Upper lobe of left lung (tissue), 6 donors: ENCODE measurements at places on chromosomes 6 and 20. TPM values are rescaled to one million over a fixed set of nuclear protein-coding genes. Genes with fewer than 3 reads are reported as not detected.

GRCh38 chr6:15781890-15782289 is 119.1 kb upstream of the DTNBP1 start:
- no peak for DNase-seq
- no peak overlapping the region for H3K27ac ChIP-seq
- H3K4me1 ChIP-seq = no peaks in the 10 kb centered on the region
- no peaks in the 10 kb centered on the region for H3K27me3 ChIP-seq

DNA sequence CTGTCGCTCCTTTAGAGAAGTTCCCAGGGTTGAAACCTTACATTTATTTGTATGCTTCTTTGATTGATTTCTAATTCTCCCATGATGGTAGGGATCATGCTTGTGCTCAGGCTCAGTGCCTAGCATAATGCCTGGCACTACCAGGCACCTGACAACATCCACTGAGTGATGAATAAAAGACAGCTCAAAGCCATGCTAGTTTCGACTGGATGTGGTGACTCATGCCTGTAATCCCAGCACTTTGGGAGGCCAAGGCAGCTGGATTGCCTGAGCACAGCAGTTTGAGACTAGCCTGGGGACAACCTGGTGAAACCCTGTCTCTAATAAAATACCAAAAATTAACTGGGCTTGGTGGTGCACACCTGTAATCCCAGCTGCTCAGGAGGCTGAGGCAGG is 11.6 kb upstream of the CD164 start:
- DNase-seq = no peak
- H3K4me1 ChIP-seq = no peaks in the 10 kb centered on the region
- no peak overlapping the region for H3K27ac ChIP-seq
- no peaks in the 10 kb centered on the region for H3K36me3 ChIP-seq
- no peaks in the 10 kb centered on the region for H3K27me3 ChIP-seq

DNA sequence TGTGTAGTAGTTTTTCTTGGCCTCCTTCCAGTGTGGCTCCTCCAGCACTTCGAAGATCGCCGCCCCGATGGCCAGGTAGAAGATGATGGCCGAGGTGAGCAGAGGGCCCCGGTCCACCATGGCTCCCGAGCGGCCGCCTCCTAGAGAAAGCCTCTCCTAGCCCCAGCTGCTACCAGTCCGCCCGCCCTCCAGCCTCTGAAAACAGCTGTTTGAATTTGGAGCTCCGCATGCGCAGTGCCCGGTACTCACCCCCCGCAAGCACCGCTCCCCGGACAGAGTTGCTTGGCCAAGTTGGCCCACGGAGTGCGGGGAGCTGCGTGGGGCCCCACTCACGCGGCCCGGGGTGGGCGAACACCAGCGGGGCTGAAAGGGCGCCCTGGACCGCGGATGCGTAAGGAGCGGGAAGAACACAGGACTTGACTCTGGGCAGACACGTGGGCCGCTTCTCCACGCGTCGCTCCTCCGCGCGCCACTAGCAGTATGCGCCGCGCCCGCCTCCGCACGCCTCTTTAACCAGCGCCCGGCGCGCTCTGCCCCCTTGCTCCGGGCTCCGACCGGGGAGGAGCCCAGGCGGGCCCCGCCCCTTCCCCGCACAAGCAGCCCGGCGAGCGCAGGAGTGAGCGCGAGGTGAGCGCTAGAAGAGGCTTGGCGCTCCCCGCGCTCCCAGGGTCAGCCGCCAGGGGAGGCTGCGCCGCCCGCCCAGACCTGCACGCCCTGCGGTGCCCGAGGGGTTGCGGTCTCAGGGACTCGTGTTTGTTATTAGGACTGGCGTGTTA is at the start of gene KCNK5:
KCNK5 (minus strand) TSS at position 484 of the 776 bp plus-strand sequence; CDS start at position 120, 364 bp downstream.
- peak; percentile 97 for DNase-seq
- no peaks in the 10 kb centered on the region for H3K36me3 ChIP-seq
- H3K4me1 ChIP-seq = peaks cover 44% of the 10 kb centered on the region
- H3K27ac ChIP-seq = peak within 1 kb of the TSS; percentile 83
- H3K27me3 ChIP-seq = no peaks in the 10 kb centered on the region

- DNase-seq = peak; percentile 51
- H3K27me3 ChIP-seq = no peaks in the 10 kb centered on the region
- no peaks in the 10 kb centered on the region for H3K36me3 ChIP-seq
- no peaks in the 10 kb centered on the region for H3K4me1 ChIP-seq
- no peak overlapping the region for H3K27ac ChIP-seq
Observed at GRCh38 chr6:168416531-168416930, 24.5 kb upstream of the SMOC2 start.

GRCh38 chr6:120918137-120918536 is 416.1 kb downstream of the TBC1D32 start:
- no peaks in the 10 kb centered on the region for H3K27me3 ChIP-seq
- no peak overlapping the region for H3K27ac ChIP-seq
- H3K36me3 ChIP-seq = no peaks in the 10 kb centered on the region
- no peaks in the 10 kb centered on the region for H3K4me1 ChIP-seq

DNA sequence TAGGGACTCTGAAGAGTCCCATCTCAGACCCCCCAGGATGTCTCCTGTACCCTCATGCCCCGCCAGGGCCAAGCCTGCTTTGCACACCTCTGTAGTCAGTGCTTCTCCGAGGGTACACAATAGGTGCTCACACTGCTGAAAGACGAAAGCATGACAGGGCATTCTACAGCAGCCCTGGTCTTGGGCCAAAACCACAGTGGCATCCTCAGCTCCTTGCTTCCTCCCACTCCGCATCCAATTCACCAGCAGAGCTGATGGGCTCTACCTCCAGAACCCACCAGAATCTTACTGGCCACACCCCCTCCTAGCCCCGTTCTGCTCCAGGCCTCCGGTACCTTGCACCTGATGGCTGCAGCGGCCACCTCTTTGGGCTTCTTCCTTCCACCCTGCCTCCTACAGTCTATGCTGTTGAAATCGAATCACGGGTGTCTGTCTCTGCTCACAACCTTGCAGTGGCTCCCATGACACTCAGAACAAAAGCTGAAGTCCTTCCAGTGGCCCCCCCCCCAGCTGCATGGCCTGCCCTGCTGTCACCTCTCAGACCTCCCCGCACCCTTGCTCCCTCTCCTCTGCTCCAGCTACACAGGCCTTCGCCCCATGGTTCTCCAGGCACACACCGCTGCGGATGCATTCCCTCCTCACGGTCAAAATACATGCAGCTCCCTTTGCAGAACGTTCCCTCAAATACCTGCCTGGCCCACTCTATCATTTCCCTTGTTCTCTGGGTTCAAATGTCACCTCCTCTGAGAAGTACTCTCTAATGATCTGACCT is 1.2 kb downstream of the ANGPT4 start:
- no peaks in the 10 kb centered on the region for H3K4me1 ChIP-seq
- no peaks in the 10 kb centered on the region for H3K27me3 ChIP-seq
- H3K4me3 ChIP-seq = no peak overlapping the region
- no peak for DNase-seq

- no peak for DNase-seq
- H3K4me1 ChIP-seq = no peaks in the 10 kb centered on the region
- H3K36me3 ChIP-seq = peaks cover 7% of the 10 kb centered on the region
- H3K27ac ChIP-seq = no peak overlapping the region
- no peak overlapping the region for H3K4me3 ChIP-seq
- no peaks in the 10 kb centered on the region for H3K27me3 ChIP-seq
Observed at GRCh38 chr6:75922226-75922625, 150.2 kb downstream of the IMPG1 start.

- no peaks in the 10 kb centered on the region for H3K4me1 ChIP-seq
- no peak overlapping the region for H3K27ac ChIP-seq
- H3K27me3 ChIP-seq = no peaks in the 10 kb centered on the region
- no peak overlapping the region for H3K4me3 ChIP-seq
- H3K36me3 ChIP-seq = no peaks in the 10 kb centered on the region
Observed at GRCh38 chr6:19502301-19502700, 334.9 kb upstream of the ID4 start.

- no peak for DNase-seq
- no peak overlapping the region for H3K4me3 ChIP-seq
- H3K4me1 ChIP-seq = no peaks in the 10 kb centered on the region
- no peak overlapping the region for H3K27ac ChIP-seq
- peaks cover 43% of the 10 kb centered on the region for H3K36me3 ChIP-seq
- no peaks in the 10 kb centered on the region for H3K27me3 ChIP-seq
Observed at GRCh38 chr6:151430886-151431285, 21.0 kb downstream of the RMND1 start.

GRCh38 chr6:155093430-155093829 is 98.3 kb downstream of the TIAM2 start:
- no peaks in the 10 kb centered on the region for H3K4me1 ChIP-seq
- DNase-seq = no peak
- H3K36me3 ChIP-seq = no peaks in the 10 kb centered on the region
- no peak overlapping the region for H3K27ac ChIP-seq
- H3K4me3 ChIP-seq = no peak overlapping the region

DNA sequence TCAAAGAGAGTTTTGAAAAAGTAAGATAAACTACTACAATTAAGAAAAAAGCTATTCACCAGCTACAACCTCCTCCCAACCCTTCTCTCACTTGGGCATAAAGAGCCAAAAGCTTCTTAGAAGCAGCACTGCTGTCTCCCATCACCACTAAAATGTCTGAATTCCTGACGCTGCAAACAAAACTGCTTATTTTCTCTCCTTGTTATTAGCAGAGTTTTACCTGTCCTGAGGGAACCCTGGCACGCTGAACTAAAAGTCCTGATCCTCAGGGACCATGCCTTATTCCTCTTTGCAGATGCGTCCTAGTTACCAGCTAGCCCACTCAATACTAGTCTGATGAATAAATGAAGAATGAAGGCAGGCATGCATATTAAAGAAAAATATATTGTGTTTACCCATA is 1.1 kb downstream of the HACE1 start:
- peaks cover 8% of the 10 kb centered on the region for H3K4me1 ChIP-seq
- H3K36me3 ChIP-seq = no peaks in the 10 kb centered on the region
- H3K27ac ChIP-seq = peak overlapping the region; percentile 80
- no peaks in the 10 kb centered on the region for H3K27me3 ChIP-seq
- no peak for DNase-seq

DNA sequence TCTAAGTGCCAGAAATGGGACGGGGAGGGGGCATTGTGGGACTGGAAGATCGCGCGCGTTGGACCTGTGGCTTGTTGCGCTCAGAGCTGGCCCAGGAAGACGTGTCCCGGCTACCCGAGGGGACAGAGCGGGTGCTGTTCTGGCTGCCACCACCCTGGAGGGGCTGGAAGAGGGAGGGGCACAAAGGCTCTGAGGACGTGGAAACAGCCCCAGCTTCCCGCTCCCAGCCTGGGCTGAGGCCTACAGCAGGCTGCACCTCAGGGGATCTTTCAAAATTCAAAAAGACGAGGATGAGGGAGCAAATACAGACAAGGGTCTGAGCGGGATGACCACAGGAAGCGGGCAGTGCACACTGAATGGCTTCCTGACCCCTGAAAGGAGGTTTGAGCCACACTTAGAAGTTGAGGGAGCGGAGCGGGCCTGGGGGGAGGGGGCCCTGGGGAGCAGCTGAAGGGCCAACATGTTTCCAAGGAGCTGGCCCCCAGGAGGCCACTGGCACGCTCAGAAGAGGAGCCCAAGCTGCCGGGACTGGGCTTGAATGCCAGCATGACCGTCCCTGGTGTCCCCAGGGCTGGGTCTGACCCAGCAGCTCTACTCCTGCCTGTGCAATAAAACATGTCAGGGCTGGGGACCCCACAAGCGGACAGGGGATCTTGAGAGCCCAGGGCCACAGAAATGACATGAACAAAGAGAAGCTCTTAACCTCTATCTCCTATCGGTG is 1.3 kb downstream of the OXT start:
- no peak overlapping the region for H3K27ac ChIP-seq
- no peaks in the 10 kb centered on the region for H3K27me3 ChIP-seq
- peak; percentile 63 for DNase-seq
- peaks cover 18% of the 10 kb centered on the region for H3K4me1 ChIP-seq
- peak overlapping the region; percentile 60 for H3K4me3 ChIP-seq

DNA sequence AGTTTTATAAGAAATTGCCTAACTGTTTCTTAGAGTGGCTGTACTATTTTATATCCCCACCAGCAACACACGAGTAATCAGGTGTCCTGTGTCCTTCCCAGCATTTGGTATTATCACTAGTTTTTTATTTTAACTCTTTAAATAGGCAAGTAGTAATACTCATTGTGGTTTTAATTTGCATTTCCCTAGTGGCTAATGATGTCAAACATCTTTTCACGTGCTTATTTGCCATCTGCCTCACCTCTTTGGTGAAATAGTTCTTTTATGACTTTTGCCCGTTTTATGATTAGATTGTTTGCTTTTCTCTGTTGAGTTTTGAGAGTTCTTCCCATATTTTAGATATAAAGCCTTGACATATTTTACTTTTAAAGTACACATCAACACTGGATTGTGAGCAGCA is 57.8 kb downstream of the GCLC start:
- peaks cover 23% of the 10 kb centered on the region for H3K4me1 ChIP-seq
- H3K27me3 ChIP-seq = peaks cover under 1% of the 10 kb centered on the region
- H3K27ac ChIP-seq = no peak overlapping the region
- no peaks in the 10 kb centered on the region for H3K36me3 ChIP-seq
- no peak overlapping the region for H3K4me3 ChIP-seq

DNA sequence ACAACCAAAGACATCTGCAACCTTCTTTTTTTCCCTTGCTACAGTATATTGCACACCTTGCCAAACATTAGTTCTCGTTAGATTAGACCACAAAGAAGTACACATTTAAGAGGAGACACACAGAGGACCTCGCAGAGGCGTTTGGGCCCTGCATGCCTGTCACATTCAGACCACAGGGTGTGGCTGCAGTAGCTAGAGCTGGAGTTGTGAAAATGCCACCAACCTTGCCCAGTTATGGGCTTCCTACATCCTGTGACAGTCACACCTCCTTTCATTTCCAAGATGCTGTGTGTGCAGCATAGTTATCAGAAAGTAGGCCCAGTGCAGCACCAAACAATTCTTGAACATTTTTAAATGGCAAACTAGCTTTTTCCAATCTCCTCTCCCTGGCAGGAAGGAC is 2.4 kb downstream of the SYNE1 start:
- no peaks in the 10 kb centered on the region for H3K36me3 ChIP-seq
- H3K27me3 ChIP-seq = no peaks in the 10 kb centered on the region
- H3K4me1 ChIP-seq = peaks cover 36% of the 10 kb centered on the region
- no peak overlapping the region for H3K27ac ChIP-seq
- no peak for DNase-seq

- H3K4me1 ChIP-seq = no peaks in the 10 kb centered on the region
- H3K27me3 ChIP-seq = no peaks in the 10 kb centered on the region
- H3K36me3 ChIP-seq = no peaks in the 10 kb centered on the region
- no peak overlapping the region for H3K27ac ChIP-seq
- no peak overlapping the region for H3K4me3 ChIP-seq
Observed at GRCh38 chr20:51034988-51035656, 12.2 kb upstream of the KCNG1 start.

GRCh38 chr6:134609716-134610261 is 291.9 kb upstream of the SGK1 start:
- H3K36me3 ChIP-seq = no peaks in the 10 kb centered on the region
- H3K27me3 ChIP-seq = no peaks in the 10 kb centered on the region
- no peak for DNase-seq

GRCh38 chr6:7087066-7087465 is 20.7 kb upstream of the RREB1 start:
- H3K27me3 ChIP-seq = no peaks in the 10 kb centered on the region
- peaks cover 11% of the 10 kb centered on the region for H3K4me1 ChIP-seq
- no peak overlapping the region for H3K27ac ChIP-seq

Gene EEF1A2
- total RNA-seq = 0.86 TPM

Gene ZGPAT
- total RNA-seq = 62.3 TPM

Gene KCNS1
- 3.1 TPM for total RNA-seq

Gene SMIM13
- 1.0 TPM for total RNA-seq

Gene CCN6
- total RNA-seq = not detected

Gene BMP6
- total RNA-seq = 1.0 TPM

Gene ARFRP1
- 47.6 TPM for total RNA-seq

Gene ADGB
- total RNA-seq = 0.31 TPM

Gene PTPRT
- total RNA-seq = 2.0 TPM

Gene LY6G6F
- 0.74 TPM for total RNA-seq

Gene CTAGE9
- not detected for total RNA-seq

Gene BANF2
- total RNA-seq = not detected
